ENCODE measurements at places on chromosomes 6 and 20. TPM values are rescaled to one million over a fixed set of nuclear protein-coding genes. Genes with fewer than 3 reads are reported as not detected.
A peak's percentile ranks its signal among the peaks of the same experiment; 100 is the strongest.

Gene CST4
- not detected for total RNA-seq

Gene VPS16
- total RNA-seq: 49.1 TPM

DNA sequence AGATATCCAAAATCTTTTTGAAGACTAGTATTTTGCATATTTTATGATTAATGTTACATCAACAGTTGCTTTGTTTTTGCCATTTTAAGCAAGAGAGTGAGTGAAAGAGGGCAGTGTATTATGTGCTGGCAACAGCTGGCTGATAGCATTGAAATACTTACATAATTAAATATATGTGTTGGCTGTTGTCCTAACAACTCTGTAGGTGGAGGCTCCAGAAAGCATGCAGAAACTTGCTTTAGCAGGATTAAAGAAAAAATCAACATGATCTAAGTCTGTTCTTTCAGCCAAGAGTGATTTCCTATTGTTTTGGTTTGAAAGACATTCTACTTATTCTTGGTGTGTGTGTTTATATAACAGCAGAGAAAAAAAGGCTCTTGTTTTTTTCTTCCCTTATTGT lies 127.5 kb downstream of the CDKAL1 start:
- no peaks in the 10 kb centered on the region for H3K36me3 ChIP-seq
- H3K27me3 ChIP-seq: no peaks in the 10 kb centered on the region
- no peak overlapping the region for H3K4me3 ChIP-seq
- peaks cover 13% of the 10 kb centered on the region for H3K4me1 ChIP-seq
- H3K27ac ChIP-seq: no peak overlapping the region

- peaks cover 31% of the 10 kb centered on the region for H3K4me1 ChIP-seq
- no peak overlapping the region for H3K4me3 ChIP-seq
- DNase-seq: no peak
- no peaks in the 10 kb centered on the region for H3K36me3 ChIP-seq
- H3K27me3 ChIP-seq: no peaks in the 10 kb centered on the region
- H3K27ac ChIP-seq: peak overlapping the region; percentile 91
Measured at GRCh38 chr20:63847237-63848002, 13.9 kb upstream of the ABHD16B start.

GRCh38 chr6:144335914-144336313 lies 50.8 kb downstream of the UTRN start:
- H3K4me1 ChIP-seq: no peaks in the 10 kb centered on the region
- no peak overlapping the region for H3K4me3 ChIP-seq
- no peak for DNase-seq

GRCh38 chr6:13615792-13616120 lies 621 bp downstream of the NOL7 start:
- no peaks in the 10 kb centered on the region for H3K27me3 ChIP-seq
- peaks cover 36% of the 10 kb centered on the region for H3K4me1 ChIP-seq
- H3K36me3 ChIP-seq: peaks cover 34% of the 10 kb centered on the region
- peak overlapping the region; percentile 88 for H3K4me3 ChIP-seq
- peak; percentile 46 for DNase-seq

DNA sequence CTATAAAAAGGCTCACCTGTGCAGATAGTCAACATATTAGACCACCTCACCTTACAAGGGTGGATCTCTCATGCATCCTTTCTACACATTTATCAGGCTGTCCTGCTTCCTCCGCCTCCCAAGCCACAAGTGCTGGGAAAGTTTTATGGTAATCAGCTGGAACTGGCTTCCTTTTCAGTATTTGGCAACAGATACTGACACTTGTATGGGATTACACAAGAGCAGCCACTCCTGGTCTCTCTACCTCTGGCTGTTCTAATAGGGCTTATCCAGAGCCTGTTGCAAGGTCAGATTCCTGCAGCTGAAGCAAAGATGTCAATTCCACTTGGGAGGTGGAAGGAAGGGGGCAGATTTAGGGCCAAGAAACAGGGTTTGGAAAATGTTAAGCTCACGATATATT lies 503 bp upstream of the GPLD1 start:
- peaks cover 11% of the 10 kb centered on the region for H3K27me3 ChIP-seq
- no peak overlapping the region for H3K4me3 ChIP-seq
- H3K36me3 ChIP-seq: no peaks in the 10 kb centered on the region
- no peak overlapping the region for H3K27ac ChIP-seq

- H3K4me3 ChIP-seq: no peak overlapping the region
- DNase-seq: no peak
- no peak overlapping the region for H3K27ac ChIP-seq
- H3K4me1 ChIP-seq: peaks cover 20% of the 10 kb centered on the region
- H3K27me3 ChIP-seq: no peaks in the 10 kb centered on the region
- no peaks in the 10 kb centered on the region for H3K36me3 ChIP-seq
Measured at GRCh38 chr20:40305303-40305702, 383.7 kb downstream of the MAFB start.

- no peaks in the 10 kb centered on the region for H3K27me3 ChIP-seq
- no peak overlapping the region for H3K27ac ChIP-seq
- no peak overlapping the region for H3K4me3 ChIP-seq
- DNase-seq: no peak
- no peaks in the 10 kb centered on the region for H3K4me1 ChIP-seq
- no peaks in the 10 kb centered on the region for H3K36me3 ChIP-seq
Measured at GRCh38 chr6:131382631-131383030, 190.4 kb upstream of the ARG1 start.

Gene PMEPA1
- 2.4 TPM for total RNA-seq

- H3K4me1 ChIP-seq: peaks cover 2% of the 10 kb centered on the region
- no peak overlapping the region for H3K4me3 ChIP-seq
- DNase-seq: no peak
Measured at GRCh38 chr6:130529569-130530149, 163.8 kb downstream of the TMEM200A start.

Gene BTNL2
- total RNA-seq: not detected

DNA sequence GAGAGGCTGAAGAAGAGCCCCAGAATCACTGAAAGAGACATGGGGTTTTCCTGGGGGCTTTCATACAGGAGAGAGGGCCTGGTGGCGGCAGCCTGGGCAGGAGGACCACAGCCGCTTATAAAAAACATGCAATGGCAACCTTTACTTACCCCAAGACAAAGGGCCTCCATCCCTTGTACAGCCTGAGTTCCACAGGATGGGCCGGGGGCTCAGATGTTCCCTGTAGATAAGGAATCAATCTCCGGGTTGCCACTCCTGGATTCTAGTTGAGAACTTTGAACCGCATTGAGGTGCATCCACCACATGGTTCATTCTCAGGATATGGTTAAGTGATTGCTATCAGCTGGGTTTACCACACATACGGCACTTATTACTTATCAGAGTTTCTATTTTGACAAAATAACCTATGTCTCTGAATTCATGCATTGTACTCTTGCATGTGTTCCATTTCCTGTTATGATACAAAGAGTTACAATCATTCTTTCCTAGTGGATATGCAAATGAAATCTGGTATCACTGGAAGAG lies 677.6 kb downstream of the KIF16B start:
- no peak overlapping the region for H3K4me3 ChIP-seq
- H3K36me3 ChIP-seq: no peaks in the 10 kb centered on the region
- H3K4me1 ChIP-seq: no peaks in the 10 kb centered on the region
- H3K27ac ChIP-seq: no peak overlapping the region

Gene SLC2A10
- total RNA-seq: 15.6 TPM

Gene WFDC12
- total RNA-seq: not detected

GRCh38 chr6:133590196-133590595 lies 298.7 kb upstream of the TCF21 start:
- no peak overlapping the region for H3K27ac ChIP-seq
- no peak overlapping the region for H3K4me3 ChIP-seq
- H3K36me3 ChIP-seq: no peaks in the 10 kb centered on the region

Gene BACH2
- total RNA-seq: 5.6 TPM

- H3K27ac ChIP-seq: no peak overlapping the region
- no peaks in the 10 kb centered on the region for H3K27me3 ChIP-seq
- H3K36me3 ChIP-seq: no peaks in the 10 kb centered on the region
- H3K4me3 ChIP-seq: no peak overlapping the region
- no peak for DNase-seq
- no peaks in the 10 kb centered on the region for H3K4me1 ChIP-seq
Measured at GRCh38 chr20:57031867-57032355, 234.5 kb downstream of the BMP7 start.

Gene ESF1
- total RNA-seq: 16.6 TPM

DNA sequence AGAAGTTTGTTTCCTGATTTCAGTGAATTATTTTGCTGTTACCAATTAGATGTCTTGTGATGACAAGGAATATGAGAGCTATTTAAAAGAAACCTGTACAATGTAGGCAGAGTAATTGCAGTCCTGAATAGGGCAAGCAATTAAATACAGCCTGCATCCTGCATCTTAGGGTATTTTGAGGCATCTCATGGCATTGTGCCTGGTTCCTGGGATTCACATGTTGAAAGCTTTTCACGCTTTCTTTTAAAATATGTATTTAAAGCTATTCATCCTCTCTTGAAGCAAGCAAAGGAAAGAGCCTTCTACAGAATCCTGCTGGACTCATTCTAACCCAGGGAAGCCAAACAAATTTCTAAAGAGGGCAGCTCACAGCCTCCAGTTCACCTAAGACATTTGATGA lies 4.7 kb upstream of the RRAGD start:
- no peaks in the 10 kb centered on the region for H3K27me3 ChIP-seq
- H3K27ac ChIP-seq: no peak overlapping the region
- no peak for DNase-seq
- peaks cover 4% of the 10 kb centered on the region for H3K4me1 ChIP-seq
- no peak overlapping the region for H3K4me3 ChIP-seq
- H3K36me3 ChIP-seq: no peaks in the 10 kb centered on the region

Gene BTN1A1
- not detected for total RNA-seq

DNA sequence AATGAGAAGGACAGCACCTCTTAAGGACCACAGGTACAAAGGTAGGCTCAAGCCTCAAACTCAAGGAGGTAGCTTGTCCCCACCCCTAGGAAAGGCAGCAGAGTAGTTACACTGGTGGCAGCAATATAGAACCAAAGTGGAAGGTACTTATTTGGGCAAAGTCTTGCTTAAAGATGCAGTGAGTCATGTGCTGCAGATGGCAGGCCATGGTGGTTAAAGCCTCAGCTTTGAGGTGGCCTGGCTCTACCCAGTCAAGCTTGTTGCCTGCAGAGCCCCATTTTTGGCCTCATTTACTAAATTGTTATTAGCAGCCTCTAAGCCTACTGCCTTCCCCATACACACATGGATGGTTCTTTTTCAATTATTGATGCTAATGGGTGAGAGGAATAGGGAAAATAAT lies 146.0 kb downstream of the ELOVL4 start:
- H3K4me3 ChIP-seq: no peak overlapping the region
- H3K27ac ChIP-seq: no peak overlapping the region
- no peak for DNase-seq
- no peaks in the 10 kb centered on the region for H3K27me3 ChIP-seq

GRCh38 chr6:20126102-20126752 lies 86.0 kb downstream of the MBOAT1 start:
- no peak overlapping the region for H3K4me3 ChIP-seq
- no peaks in the 10 kb centered on the region for H3K36me3 ChIP-seq
- H3K27me3 ChIP-seq: no peaks in the 10 kb centered on the region
- peaks cover 40% of the 10 kb centered on the region for H3K4me1 ChIP-seq

Gene ZBTB9
- 5.5 TPM for total RNA-seq

- peak; percentile 56 for DNase-seq
- H3K27me3 ChIP-seq: peaks cover 83% of the 10 kb centered on the region
- no peaks in the 10 kb centered on the region for H3K36me3 ChIP-seq
- peak overlapping the region; percentile 17 for H3K4me3 ChIP-seq
Measured at GRCh38 chr20:26208296-26209091, 511.8 kb upstream of the ZNF337 start.

DNA sequence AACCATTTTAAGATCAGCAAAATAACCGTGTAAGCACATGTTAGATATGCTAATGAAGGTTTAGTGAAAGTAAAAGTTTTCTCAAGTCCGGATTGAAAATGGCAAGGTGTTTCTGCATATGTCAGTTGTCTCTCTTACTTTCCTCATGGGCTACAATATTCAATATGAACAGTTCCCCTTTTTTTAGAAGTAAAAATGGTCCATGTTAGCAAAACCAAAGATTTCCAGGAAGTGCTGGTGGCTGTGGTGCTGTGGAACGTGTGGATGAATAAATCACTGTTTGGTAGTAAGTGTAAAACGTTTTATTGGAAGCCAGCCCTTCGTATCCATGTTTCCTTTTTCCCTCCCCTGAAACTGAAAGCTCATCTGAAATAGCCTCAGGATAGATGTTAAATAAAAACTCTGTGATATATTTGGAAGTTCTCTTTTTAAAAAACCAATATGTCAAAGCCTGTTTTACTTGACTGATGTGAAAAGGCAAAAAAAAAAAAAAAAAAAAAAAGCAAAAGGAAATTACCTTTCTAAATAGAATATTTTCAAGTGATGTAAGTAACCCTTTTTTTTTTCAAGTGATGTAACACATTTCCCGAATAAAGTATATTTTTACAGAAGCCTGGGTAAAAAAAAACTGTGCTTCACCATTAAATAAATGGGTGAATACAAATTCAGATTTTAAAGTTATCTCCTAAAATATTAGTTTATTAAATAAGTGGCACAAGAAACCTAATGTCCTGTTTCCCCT lies 41.9 kb downstream of the PLEKHG1 start:
- no peak overlapping the region for H3K27ac ChIP-seq
- no peak overlapping the region for H3K4me3 ChIP-seq
- DNase-seq: no peak
- no peaks in the 10 kb centered on the region for H3K36me3 ChIP-seq
- H3K4me1 ChIP-seq: peaks cover 24% of the 10 kb centered on the region

DNA sequence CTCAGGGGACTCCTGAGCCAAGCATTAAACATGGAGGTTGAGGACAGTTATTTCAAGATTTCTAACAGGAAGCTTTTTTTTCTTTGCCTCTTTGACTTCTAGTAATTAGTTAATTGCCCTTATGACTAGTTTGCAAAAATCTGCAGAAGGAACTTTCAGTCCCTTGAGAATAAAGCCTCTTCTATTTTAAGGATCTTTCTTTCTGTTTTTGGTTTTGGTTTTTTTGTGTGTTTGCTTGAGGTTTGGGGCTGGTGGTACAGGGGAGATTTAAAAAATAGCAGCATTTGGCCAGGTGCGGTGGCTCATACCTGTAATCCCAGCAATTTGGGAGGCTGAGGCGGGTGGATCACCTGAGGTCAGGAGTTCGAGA lies 259.3 kb downstream of the BMP7 start:
- H3K36me3 ChIP-seq: no peaks in the 10 kb centered on the region
- no peak for DNase-seq
- H3K27me3 ChIP-seq: no peaks in the 10 kb centered on the region
- no peaks in the 10 kb centered on the region for H3K4me1 ChIP-seq
- H3K4me3 ChIP-seq: no peak overlapping the region

DNA sequence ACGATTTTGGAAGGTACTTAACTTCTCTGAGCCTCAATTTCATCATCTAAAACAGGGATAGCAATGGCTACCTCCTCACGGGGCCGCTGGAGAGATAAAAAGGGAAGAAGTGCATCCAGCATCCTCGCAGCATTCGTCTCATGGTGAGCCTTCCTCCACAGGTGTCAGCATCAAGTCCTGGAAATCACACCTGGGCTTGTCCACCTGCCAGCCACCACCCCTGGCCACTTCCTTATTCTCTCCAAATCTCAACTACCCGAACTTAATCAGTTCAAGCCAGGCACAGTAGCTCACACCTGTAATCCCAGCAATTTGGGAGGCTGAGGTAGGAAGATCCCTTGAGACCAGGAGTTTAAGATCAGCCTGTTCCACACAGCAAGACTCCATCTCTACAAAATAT lies 234.5 kb downstream of the LY86 start:
- no peak overlapping the region for H3K4me3 ChIP-seq
- no peak overlapping the region for H3K27ac ChIP-seq
- H3K4me1 ChIP-seq: peaks cover 9% of the 10 kb centered on the region
- no peaks in the 10 kb centered on the region for H3K36me3 ChIP-seq

All from cardiac muscle cell (in vitro differentiated cells and primary cell).